ENCODE measurements at places on chromosomes 16 and 17.

DNA sequence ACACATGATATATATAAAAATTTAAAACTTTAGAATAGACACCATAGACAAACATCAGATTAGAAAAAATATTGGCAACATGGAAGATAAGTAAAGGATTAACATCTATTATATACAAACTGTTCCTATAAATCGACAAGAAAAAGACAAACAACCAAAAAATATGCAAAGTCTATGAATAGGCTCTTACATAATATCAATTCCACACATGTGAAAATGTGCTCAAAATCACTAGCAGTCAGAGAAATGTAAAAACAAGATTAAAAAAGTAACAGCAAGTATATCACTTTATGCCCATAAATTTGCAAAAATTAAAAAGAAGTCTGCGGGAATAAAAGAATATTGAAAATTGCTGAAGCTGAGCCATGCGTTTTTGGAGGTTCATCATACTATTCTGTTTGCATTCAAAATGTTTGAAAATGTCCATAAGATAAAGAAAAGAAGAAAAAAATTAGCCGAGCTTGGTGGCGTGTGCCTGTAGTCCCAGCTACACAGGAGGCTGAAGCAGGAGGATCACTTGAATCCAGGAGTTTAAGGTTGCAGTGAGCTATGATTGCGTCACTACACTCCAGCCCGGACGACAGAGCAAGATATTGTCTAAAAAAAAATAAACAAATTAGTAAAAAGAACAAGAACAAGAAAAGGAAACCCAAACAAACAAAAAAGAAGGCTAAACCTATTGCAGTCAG lies 11.2 kb upstream of the ERN2 start:
- no peak for DNase-seq

DNA sequence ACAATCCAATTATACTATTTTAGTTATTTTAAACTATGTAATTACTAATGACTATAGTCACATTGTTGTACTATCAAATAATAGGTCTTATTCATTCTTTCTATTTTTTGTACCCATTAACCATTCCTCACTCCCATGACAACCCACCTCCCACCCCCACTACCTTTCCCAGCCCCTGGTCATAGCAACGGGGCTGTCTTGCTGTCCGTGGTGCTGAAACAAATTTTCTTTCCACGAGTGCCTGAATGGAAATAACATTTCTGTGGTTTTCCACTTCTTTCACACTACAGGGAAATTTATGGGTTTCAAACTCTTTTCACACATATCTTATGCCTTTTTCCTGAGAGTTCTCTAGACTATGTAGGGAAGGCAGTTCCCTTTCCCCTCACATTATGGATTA lies 326.6 kb downstream of the PHKB start:
- DNase-seq = no peak

DNA sequence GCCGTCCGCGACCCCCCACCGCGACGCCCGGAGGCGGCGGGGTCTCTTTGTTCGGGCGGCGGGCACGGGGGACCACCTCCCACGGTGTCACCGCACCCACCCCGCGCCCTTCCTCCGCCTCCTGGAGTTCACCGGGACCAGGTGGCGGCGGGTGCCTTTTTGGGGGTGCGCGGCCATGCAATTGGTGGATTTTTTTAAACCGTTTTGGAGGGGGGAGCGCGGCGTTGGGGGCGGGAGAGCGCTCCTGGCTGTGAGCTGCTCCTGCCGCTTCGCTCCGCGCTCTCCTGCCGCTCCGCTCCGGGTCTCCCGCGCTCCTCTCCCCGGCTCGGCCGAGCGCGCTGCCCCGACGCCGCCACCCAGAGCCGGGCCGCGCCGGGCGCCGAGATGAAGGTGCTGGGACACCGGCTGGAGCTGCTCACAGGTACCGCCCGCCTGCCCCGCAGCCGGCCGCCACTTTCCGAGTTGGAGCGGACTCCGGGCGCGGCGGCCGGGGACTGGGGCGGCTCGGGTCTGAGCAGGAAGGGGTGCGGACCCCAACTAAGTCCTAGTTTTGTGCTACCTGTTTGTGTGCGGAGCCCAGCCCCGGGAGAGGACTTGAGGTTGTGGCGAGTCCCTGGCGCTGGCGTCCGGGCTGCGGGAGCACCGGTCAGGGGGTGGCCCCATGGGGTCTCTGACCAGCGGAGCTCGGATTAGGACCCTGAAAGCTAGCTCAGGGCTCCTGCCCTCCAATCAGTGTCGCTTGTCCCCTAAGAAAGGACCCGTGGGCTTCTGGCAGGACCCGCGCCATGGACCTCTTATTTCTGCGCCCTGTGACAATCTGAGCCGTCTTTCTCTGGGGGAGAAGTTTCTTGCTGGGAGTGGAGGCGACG lies 35.7 kb upstream of the NDRG4 start:
- DNase-seq = no peak

GRCh38 chr16:82810077-82810476 lies 183.3 kb downstream of the CDH13 start:
- no peak for DNase-seq

DNA sequence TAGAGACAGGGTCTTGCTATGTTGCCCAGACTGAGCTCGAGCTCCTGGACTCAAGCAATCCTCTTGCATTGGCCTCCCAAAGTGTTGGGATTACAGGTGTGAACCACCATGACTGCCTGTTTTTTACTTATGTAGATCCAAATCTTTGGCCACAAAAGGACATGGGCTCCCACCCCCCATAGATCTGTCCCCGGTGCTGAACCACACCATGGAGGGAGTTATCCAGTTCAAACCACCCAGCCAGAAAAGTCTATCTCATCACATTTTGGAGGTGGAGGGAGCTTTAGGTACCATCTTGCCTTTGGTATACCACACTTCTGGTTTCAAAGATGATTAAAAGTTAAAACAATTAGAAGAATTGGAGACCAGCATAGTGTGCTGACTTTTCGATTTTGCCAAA lies 26.2 kb downstream of the SHISA9 start:
- no peak for DNase-seq

- DNase-seq = no peak
These were observed 24.0 kb downstream of the ZNF750 start for GRCh38 chr17:82815790-82816305.

DNA sequence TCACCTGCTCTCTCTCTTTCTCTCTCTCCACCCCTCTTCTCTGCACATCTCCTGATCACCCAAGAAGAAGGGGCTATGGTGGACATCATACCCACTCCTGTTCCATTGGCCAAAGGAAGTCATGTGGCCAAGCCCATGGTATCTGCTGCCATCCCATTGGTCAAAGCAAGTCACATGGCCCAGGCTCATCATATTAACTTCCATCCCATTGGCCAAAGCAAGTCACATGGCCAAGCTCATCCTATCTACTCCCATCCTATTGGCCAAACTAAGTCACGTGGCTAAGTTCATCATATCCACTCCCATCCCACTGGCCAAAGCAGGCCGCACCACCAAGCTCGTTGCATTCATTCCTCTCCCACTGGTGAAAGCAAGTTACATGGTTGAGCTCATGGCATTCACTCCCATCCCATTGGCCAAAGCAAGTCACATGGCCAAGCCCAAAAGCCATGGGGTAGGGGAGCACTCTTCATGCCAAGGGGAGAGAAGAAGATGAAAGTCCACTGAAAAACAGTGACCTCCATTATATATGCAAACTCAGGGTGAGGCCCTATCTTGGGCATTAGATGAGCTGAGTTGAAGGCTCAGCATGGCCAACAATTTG lies 29.2 kb downstream of the SNX20 start:
- DNase-seq = no peak

DNA sequence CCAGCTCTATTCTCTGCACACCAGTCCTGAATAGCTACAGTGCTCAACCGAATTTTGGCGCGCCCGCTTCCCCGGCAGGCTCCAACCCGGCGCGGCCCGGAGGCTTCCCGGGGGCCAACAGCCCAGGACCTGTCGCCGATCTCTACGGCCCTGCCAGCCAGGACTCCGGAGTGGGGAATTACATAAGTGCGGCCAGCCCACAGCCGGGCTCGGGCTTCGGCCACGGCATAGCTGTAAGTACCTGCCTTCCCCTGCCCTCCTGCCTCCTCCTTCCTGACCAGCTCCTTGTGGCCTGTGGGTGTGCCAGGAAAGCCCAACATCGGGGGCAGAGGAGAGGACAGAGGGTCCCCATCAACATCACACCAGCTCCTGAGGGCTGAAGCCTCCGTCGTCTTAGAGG lies 70.2 kb downstream of the CCDC182 start:
- DNase-seq = no peak

DNA sequence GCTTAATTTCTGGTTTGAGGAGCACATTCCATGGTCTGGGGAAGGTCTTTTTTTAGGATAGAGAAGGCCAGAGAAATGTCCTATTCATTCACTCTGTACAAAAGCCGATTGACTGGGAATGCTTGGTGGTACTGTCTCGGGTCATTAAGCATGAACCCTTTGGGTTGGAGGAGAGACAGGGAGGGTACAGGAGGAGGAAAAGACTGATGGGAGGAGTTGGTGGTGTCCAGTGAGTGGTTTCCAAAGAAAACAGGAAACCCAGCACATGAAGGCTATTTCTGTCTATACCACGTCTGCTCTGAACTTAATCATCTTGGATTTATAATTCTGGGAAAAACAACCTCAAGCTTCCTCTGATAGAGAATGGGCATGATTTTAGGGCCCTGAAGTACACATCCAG lies 111.9 kb downstream of the XYLT1 start:
- no peak for DNase-seq

- DNase-seq = peak; percentile 93
These were observed 53.3 kb upstream of the TOB1 start for GRCh38 chr17:50919321-50920040.

- DNase-seq = peak; percentile 83
These were observed 51.4 kb upstream of the NFAT5 start for GRCh38 chr16:69514356-69514755.

- DNase-seq = no peak
These were observed 37.7 kb upstream of the CDH3 start for GRCh38 chr16:68607443-68607842.

DNA sequence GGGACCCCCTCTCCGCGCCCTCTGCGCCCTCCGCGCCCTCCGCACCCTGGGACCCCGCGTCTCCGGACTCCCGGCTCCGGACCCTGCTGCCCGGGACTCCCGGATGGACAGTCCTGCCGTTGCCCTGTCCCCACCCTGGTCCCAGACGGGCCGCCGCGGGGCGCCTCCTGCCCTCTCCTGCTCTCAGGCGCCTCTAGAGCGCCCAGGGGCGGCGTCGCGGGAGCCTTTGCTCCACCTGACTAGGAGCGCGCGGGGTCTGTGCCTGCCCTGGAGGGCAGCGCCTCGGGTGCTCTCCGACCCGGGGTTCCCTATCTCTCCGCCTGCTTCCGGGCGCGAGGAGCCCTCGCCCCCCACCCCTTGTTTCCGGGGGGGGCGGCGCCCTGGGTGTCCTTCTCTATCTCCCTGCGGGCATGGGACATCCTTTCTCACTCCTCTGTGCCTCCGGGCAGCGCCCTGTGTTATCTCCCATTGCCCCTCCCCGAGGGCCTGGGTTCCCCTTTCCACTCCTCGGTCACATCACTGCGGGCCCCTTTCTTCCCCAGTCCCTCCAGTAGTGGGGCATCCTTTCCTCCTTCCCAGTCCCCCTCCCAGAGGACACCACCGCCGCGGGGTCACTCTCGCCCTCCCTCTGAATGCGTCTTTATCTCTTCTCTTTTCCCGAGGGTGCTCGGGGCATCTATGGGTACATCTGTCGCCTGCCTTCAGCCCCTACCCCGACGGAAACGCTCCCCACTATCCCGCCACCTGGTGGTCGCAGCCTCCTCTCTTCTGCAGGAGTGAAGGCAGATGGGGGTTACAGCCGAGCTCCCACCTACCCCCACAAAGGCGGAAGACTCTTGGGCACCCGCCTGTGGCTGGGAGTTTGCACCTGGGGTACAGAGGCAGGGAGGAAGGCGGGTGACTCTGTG lies 875 bp downstream of the PRKCB start:
- no peak for DNase-seq

DNA sequence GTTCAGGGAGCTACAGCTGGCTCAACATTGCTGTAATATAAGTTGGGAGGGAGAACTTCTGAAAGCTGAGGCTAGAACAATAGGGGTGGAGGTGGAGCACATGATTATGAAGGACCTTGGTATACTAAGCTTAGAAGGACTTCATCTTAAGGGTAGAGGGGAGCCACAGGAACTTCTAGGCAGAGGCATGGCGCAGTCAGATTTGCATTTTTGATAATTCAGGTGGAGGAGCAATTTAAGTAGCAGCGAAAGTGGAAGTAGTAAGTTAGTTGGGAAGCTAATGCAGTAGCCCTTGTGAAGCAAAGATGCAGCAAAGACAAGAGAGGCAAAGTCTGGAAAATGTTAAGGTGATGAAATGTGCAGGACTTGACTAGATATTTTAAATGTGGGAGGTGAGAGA lies 144.1 kb downstream of the SPECC1 start:
- no peak for DNase-seq

- no peak for DNase-seq
These were observed 15.8 kb downstream of the TSNAXIP1 start for GRCh38 chr16:67822511-67822910.

- DNase-seq = no peak
These were observed 9.8 kb downstream of the SLC35B1 start for GRCh38 chr17:49698005-49698404.

DNA sequence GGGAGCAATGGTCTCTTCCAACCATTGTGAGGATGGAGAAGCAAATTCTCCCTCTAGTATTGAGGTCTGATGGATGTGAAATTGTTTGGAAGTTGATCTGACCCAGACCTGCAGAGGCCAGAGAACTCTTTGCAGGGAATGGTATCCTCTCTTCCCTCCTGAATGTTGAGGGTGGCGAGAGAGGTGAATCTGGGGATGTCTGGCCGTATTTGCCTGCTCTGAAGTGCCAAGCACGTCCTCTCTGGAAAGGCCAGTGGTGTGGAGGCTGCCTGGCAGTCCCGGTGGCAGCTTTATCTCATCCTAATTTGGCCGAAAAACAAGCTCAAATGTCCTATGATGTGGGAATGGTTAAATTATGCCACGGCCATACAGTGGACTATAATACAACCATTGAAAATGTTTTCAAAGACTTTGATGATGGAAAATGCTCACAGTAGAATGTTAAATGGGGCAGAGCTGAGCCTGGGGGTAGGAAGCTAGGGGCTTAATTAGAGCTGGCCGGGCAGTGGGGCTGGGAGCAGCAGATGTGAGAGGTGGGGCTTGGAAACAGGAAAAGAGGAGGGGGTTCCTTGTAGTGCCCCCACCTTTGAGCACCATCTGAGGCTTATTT lies 30.8 kb downstream of the WSCD1 start:
- DNase-seq = no peak

GRCh38 chr17:66348584-66349165 lies 46.3 kb downstream of the PRKCA start:
- DNase-seq = peak; percentile 24

DNA sequence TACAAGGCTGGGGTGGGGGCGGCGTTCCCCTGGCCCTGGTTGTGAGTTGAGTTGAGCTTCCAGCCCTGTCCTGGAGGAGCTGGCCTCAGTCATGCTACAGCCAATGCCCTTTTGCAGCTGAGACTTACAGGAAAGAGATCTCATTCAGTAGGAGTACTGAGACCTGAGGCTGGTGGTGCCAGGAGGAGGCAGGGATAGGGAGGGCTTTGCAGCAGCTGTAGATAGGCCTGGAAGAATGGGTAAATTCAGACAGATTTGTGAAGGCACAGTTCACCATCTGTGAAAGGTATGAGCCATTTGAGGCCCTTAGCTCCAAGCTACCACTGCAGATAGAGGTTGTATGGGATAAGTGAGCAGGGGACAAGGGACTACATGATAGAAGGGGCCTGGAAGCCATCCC lies 5.6 kb downstream of the STX4 start:
- DNase-seq = no peak

All from inflammatory macrophage treated with lipopolysaccharide for 1 hour (primary cell).